Stimulated activated CD4-positive, alpha-beta T cell treated with anti-CD3 and anti-CD28 coated beads, Interleukin-1b, Interleukin-23, amount 100 ng/mL, for 48 hours (primary cell): ENCODE measurements at places on chromosomes 3 and 15.
A peak's percentile ranks its signal among the peaks of the same experiment; 100 is the strongest.

GRCh38 chr3:85783291-85783690, 824.5 kb downstream of the CADM2 start:
- no peak for DNase-seq

DNA sequence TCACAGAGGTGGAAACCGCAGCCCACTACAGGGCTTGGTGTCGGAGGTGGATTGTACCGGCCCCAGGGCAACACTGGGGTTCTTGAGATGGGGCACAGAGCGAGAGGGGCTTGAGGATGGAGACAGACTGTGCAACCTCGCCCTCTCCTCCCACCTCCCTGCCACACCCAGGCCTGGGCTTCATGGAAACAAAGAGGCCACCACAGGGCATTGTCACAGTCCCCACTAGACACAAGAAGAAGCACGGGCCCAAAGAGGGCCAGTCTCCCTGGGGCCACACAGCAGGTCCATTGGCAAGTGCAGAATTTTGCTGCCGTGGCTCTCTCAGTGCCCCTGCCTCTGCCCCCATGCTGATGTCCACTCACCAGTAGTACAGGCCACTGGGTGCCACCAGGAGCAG, 4.1 kb upstream of the CALML4 start:
- no peak for DNase-seq

DNA sequence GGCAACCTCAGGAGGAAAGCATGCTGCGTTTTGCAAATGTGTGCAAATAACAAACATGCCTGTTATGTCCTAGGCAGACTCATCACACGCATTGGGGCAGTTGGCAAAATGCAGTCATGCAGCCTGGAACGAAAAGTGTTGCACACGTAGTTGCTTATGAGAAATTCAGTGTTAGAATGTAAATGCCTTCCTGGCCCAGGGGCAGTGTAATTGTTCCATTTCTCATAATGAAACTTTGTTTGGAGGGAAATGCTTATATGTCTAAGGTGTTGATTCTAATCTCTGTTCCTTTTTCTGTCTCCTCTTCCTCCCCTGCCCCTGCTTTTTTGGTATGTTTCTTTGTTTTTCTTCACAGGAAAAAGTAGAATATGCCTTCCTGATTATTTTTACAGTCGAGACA, 156.0 kb downstream of the CACNA1D start:
- DNase-seq = peak; percentile 10

DNA sequence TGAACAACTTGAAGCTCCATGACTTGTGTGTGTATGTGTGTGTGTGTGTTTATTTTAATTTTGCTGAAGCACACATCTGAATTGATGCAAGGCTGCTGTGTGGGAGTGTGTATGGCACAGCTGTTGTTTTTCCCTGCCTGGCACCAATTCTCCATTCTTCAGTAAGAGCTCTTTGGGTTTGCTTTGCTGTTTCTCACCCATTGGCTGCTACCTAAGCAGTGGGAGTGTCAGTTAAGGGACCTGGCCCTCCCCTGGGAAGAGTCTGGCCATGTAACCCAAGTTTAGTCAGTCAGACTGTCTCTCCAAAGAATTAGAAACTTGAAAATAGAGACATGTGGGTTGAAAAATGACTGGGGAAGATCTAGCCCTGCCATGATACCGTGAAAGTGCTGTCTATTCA, 126.2 kb upstream of the SYNPR start:
- no peak for DNase-seq

- DNase-seq = peak; percentile 19
These were observed 151.9 kb upstream of the LINGO1 start for GRCh38 chr15:77784361-77785292.

DNA sequence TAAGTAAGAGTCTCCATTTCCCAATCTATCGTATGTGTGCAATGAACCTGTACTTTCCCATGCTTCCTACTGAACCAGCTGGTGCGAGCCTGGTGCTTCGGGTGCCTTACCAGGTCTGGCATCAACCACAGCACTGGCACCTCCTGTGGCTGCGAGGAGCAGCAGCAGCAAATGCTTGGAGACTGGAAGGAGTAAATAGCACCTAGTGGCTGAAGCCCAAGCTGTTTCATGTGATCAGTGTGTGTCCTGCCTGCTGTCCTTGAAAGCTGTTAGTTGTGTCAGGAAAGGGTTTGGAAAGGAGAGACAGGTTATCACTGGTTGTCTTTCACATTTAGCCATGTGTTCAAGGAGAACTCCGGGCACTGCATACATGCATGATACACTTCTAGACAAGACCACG, 31.8 kb downstream of the PCOLCE2 start:
- no peak for DNase-seq

DNA sequence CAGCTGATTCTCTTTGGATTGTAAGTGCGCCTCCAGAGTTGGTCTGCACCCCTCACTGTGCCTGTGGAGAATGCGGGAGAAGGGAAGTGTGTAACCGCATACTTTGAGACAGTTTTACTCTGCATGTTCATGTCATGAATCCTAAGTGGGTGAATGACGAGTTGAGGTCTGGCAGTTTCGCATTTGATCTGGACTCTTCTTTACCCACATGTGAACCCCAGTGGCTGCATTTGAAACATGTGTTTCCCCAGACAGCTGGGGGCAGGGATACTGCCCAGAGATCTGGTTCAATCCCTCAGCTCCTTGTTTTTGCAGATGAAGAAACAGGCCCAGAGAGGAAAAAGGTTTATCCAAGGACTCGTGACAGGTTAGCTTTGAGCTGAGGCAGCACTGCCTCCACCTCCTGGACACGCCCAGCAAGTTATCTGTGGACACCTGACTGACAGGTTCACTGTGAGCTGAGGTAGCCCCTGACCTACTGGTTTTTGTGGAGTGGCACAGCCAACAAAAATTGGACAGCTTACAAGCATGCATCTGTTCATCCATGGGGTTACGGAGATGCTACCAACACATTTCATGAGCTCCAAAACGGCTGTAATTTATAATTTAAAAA, 207.3 kb downstream of the XXYLT1 start:
- DNase-seq = no peak

DNA sequence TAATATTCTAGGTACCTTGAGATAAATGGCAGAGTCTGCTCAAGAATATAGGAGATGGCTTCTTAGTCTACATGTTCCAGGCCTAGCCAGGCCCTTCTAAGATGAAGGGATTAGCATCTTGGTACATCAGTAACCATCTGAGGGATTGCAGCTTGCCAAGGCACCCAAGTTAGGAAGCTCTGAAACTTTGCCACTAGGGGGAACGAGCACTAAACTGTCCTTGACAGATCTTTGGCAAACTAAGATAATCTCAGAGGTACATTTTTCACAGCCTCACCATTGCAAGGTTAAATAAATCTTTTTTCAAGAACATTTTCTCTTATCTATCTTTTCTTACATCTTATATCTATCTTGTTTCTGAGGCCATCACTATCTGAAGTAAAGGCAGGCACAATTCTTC, 351.2 kb downstream of the RAP2B start:
- no peak for DNase-seq
